ENCODE measurements at places on chromosomes 6 and 20. TPM values are rescaled to one million over a fixed set of nuclear protein-coding genes. Genes with fewer than 3 reads are reported as not detected.

WRNIP1 gene
- 47.7 TPM for total RNA-seq

ME1 gene
- total RNA-seq = 19.0 TPM

DNA sequence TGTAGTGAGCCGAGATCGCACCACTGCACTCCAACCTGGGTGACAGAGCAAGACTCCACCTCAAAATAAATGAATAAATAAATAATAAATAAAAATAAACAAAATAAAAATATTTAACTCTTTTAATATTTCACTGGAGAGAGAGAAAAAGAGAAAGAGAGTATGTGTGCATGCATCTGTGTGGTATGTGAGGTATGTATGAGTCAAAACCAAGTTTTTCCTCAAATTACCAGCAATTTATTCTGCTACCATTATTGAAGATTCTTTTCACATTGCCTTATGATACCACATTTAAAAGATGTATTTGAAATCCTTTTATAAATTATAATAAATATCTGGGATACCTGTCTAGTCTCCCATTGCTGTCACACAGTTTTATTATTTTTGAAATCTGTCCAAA is 122.1 kb downstream of the CD164 start:
- DNase-seq = no peak

GRCh38 chr6:138510093-138510492 is 10.8 kb upstream of the NHSL1 start:
- no peak for DNase-seq

DNA sequence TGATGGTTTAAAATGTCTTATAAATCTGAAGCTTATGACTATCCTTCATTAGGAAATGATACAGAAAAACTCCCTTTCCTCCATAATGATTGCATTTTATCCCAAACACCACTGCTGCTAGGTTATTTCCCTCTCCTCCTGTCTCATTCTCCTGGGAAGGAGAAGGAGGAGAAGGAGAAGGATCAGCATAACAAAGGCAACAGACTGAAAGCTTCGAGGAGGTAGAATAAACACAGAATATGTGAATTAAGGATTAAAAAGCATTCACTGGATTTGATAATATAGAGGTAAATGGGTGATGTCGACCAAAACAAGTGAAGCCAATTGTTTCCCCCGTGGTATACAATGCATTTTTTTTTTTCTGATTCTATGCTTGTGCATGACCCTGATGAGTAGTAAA is 82.0 kb downstream of the WASF1 start:
- no peak for DNase-seq

- DNase-seq = no peak
Observed at GRCh38 chr20:4056880-4057279, 41.5 kb upstream of the RNF24 start.

DNA sequence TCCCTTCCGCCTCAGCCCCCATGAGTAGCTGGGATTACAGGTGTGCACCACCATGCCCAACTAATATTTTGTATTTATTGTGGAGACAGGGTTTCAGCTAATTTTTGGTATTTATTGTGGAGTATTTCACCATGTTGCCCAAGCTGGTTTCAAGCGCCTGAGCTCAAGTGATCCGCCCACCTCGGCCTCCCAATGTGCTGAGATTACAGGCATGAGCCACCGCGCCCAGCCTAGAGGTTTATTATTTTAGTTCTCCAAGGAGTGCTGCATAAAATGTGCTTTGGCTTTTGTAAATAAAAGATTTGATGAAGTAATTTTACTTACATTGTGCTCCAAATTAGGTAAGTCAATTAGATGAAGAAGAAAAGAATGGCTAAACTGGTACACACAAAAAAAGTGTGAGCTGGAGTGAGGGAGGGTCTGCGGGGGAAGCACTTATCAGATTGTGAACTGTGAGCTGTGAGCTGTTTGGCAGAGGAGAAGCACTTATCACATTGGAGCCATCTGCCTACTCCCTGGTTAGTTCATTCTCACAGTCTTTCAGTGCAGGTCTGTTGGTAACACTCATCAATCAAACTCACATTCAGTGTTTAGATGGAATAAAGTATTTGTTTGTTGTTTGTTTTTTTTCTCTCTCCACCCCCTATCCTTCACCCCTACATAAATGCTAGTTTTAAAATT is 398.0 kb downstream of the EPHA7 start:
- no peak for DNase-seq

- no peak for DNase-seq
Observed at GRCh38 chr6:13005994-13006393, 289.4 kb downstream of the PHACTR1 start.

DNA sequence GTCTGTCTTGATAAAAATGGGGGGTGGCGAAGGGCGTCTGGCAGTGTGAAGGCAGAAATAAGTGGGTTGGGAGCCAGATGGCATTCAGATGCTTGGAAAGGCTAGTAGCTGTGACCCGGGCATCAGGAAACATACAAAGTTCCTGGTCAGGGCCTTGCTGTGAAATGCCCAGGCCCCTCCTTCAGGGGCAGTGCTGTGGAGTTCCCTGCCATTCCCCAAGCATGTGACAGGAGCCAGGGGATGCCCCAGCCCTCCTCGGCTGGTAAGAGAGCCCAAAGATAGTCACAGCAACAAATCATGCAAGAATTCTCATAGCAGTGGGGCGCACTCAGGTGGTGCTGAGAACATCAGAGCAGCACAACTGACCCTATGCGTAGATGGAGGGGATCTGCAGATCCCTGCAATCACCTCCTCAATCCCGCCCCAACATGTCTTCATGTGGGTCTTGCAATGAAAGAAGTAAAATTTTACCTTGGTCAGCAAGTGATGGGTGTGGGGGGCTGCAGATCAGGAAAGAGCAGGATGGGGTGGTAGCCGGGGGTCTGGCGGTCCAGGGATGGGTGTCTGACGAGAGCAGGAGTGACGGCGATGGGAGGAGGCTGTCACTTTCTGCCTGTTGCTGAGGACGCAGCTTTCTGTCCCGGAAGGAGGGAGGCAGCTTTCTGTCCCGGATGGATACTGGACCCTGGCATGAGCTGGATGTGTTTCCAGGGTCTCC is 39.5 kb downstream of the SLC22A1 start:
- DNase-seq = no peak

- no peak for DNase-seq
Observed at GRCh38 chr6:39207416-39208222, 21.7 kb downstream of the KCNK5 start.
